ENCODE measurements at places on chromosomes 12 and 14.

- DNase-seq = no peak
Observed at GRCh38 chr12:52220477-52220876, 12.6 kb upstream of the KRT7 start.

- no peak for DNase-seq
Observed at GRCh38 chr14:34775342-34775741, 60.9 kb upstream of the CFL2 start.

DNA sequence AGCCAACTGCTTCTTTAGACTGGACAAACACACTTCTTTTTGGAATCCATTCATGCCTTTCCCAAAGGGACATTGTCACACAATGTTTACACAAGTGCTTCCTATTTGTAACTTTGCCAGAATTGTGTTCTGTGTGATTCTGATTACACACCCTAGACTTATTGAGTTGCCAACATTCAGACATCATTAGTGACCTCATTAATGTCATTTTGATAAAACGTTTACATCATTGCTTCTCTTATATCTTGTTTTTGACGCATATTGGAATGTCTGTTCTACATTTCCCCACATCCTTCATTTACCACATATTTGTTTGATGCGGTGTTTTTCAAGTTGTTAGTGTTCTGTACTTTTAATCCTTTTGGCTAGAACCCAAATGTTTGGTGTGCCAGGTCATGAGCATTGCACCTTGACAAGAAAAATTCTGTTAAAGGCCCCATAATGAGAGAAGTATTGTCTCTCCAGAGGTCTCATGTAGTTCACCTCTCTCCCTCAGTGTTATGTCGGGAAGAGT is 305.5 kb downstream of the AEBP2 start:
- DNase-seq = no peak

DNA sequence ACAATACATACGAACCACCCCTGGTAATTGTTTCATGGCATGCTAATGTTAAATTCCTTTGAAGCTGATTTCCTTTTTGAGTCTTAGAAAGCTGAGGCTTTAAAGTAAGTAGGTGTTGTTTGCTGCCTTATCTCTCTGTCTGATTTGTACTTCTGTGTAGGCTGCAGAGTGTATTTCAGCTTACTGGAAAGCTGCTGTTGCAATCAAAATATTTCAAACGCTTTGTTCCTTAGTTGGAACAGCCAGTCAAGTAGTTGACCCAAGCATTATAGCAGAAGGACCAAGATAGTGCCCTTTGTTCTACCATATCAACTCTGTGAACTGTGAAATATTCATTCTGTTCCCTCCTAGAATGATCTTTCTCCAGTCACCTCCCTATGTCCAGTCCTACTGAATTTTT is 3.1 kb downstream of the PKP2 start:
- no peak for DNase-seq

DNA sequence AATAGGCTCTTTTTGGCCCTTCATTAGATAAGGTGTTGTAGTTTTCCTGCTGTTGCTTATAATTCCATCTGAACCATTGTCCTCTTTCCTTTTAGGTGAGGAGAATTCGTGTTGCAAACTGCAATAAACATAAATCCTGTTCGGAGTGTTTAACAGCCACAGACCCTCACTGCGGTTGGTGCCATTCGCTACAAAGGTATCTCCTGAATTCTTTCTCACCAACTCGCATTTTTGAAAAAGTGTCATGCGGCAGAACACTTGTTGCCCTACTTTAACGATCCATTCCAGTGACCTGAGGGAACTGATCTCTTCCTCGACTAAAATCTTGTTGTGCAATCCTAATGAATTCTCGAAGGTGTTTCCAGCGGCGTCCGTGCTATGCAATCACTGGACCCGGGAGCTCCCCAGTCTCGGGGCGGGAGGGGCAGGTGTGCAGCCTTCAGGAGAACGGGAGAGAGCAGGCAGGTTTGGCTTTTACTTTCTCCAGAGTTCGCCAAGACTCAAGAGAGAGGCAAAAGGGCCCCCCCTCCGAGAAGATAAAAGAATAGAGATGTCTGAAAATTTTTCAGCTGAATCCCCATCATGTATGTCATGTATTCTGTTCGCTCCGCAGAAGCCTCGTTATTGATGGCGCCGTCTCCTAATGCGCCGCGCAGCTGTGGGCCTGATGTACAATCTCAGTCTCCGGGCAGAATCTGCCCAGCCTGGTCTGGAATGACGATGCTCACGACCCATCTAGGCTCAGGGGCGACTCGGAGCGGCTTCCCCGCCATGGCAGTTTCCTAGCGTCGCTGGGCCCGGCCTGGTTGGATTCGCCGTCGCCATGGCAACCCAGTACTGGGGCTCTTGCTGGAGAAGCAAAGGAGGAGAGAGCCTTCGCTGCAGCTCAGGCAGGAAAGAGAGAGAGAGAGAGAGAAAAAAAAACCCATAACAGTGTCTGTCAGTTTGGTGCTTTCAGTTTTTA is 38.2 kb downstream of the PLXNC1 start:
- no peak for DNase-seq

- no peak for DNase-seq
Observed at GRCh38 chr14:92900660-92901059, 22.3 kb upstream of the CHGA start.

DNA sequence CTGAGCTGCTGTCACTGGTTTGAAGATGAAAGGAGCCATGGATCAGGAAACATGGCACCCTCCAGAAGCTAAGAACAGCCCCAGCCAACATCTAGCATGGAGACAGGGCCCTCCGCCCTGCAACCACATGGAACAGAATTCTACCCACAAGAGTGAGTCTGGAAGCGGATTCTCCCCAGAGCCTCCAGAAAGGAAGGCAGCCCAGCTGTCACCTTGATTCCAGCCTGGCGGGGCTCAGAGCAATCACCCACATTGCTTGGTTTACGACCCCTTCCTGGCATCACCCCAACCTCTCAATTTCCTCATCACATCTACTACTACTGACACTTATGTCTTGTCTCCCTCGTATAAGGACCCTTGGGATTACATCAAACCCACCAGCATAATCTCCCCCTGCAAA is 38.5 kb downstream of the OAS2 start:
- DNase-seq = no peak

DNA sequence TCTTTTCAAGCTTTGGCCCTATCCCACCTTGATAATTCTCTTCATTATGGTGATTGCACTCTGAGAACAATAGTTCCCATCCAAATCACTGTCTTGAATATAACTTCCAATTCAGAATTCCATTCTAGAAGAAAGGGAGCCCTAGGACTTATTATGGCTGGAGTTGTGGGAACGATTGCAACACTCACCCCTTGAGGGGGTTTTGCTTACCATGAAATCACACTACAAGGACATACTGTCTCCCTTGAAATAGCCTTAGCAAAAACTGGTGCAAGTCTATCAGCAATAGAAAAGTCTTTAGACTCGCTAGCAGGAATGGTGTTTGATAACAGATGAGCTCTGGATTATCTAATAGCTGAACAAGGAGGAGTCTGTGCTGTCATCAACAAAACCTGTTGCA is 31.4 kb upstream of the OXA1L start:
- DNase-seq = no peak

DNA sequence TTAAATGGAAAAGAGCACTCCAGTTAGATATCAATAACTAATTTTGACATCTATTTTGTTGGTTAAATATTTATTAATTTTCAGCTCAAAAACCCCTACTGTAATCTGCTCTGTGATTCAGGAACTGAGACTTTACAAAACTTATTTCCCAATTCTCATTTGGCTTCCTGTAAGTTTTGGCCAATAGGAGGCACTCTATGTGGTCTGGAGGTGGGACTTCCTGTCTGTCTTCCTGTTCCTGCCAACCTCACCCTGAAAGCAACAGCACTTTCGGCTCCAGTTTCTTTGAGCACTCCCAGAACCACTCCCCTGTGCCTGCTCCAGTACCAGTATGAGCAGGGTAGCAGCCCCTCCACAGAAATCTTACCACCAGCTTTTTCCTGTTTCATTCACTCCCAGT is 1027.0 kb downstream of the VRK1 start:
- no peak for DNase-seq

DNA sequence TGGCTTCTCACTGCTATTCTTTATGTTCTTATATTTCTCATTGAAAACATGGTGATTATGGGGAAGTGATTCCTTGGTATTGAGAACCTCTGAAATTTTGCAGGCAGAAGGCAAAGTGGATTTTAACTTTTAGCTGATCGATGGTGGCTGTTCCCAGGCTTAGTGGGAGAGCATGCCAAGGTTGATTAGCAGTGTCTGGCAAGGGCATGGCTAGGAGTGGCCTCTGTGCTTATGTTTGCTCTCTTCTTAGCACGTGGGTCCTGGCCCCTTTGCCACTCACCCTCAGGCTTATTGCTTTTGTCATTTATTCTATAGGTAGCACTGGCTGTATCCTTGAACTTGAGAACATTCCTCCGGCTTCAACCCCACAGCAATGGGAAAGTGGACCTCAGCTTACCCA is 2.1 kb downstream of the MVK start:
- DNase-seq = no peak

DNA sequence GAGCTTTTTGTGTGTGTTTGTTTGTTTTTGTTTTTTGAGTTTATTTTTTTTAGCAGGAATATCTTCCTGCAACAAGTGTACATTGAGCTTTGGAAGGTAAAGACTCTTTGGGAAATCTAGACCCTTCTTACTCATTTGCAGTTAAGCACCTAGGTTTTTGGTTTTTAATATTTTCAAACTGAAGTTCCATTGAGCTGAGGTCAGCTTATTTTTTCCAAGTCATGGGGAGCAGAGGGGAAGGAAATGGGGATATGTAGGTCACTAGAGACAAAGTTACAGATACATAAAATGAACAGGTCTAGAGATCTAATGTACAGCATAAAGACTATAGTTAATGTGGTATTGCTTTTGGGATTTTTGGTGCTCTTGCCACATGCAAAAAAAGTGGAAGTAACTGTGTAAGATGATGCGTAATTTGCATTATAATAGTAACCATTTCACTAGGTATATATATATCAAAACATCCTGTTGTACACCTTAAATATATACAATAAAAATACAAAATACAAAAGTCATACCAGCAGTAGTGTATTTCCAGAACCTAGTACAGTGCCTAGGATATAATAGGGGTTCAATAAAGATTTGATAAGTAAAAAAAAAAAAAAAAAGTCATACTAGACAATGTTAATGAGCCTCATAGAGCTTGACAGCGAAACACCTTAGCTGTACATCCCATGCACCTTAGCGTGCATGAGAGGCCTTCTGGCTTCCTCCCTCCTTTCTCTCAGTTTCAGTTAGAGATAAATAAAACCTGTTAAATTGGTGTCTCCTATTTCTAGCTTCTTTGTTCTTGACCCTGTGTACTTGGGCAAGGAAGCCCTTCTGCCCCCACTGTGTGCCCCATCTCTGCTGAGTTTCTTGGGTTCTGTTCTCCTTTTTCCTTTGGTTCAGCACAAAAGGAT is 22.7 kb downstream of the CGRRF1 start:
- no peak for DNase-seq

DNA sequence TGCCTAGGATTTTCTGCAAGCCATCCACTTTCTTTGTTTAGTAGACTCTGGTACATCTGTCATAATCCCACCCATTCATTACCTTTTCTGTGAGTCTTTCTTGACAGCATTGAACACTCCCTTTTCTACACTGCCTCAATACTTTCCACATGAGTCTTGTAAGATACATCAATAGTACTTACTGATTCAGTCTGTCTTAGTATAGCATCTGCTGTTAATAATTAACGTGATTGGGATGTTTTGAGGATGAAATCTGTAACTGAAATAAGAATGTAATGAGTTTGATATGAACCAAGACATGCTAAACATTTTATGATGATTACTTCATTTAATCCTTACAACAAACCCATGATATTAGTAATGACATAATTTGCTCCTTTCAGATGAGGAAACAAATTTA is 196.2 kb upstream of the FOXG1 start:
- no peak for DNase-seq

- DNase-seq = no peak
Observed at GRCh38 chr12:79689061-79689476, 1.7 kb downstream of the PAWR start.

- DNase-seq = no peak
Observed at GRCh38 chr14:45089813-45090212, 5.9 kb downstream of the PRPF39 start.

DNA sequence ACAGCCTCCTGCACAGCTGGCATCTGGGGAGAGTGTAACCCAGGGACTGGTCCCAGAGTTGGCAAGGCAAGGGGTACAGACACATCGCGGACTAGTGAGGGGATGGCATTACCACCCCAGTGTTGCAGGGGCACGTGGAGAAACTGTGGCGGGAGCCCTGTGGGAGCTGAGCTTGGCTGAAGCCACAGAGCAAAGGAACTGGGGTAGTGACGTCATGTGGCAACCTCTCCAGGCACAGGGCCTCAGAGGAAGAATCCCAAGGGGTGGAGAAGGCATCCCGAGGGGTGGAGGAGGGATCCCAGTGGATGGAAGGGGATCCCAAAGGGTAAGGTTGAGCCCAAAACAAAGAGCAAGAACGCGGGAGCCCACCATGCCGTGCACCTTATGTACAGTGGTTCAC is 70.1 kb downstream of the GSC start:
- no peak for DNase-seq

- no peak for DNase-seq
Observed at GRCh38 chr12:96466939-96467751, 22.2 kb upstream of the CFAP54 start.

GRCh38 chr12:66270613-66271012 is 31.7 kb upstream of the HELB start:
- DNase-seq = no peak

- DNase-seq = no peak
Observed at GRCh38 chr12:63897931-63898330, 53.4 kb downstream of the SRGAP1 start.

GRCh38 chr12:124458220-124458991 is 109.0 kb downstream of the NCOR2 start:
- no peak for DNase-seq

- no peak for DNase-seq
Observed at GRCh38 chr14:49692193-49692757, 645 bp upstream of the KLHDC1 start.

DNA sequence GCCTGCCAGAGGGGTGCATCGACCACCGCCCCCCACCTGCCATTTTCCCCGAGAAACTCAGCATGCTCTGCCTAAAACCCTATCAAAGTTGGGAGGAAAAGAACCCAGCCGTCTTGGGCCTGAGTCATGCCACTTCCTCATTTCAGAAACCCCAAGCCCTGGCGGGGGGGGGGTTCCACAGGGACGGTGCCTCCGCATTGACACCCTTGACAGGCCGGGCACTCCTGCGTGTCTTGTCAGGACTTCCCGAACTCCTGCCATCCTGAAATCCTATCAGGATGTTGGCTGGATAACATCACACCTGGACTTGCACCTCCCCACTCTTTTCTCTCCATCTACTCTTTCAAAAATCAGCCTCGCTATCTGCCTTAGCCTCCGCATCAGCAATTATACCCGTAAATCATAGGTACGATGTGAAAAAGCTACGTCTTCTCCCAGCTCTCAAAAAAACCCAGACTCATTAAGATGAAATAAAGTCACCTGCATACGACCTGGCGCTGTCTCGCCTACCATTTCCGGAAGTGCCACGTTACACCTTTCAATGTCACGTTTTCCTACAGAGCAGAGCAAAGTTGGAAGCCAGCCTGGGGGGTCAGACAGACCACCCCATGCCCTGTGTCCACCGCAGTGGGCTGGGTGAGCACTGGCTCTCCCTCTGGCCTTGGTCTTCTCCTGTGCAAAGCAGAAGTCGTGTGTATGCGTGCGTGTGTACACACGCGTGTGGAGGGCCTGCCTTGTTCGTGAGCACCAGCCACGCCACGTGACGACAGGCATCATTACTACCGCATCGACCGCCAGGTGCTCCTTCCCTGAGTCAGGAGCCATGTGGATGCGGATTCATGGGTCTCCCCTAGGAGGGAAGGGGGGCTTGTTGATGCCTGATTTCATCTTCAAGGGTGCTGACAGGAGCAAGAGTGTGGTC is 96.7 kb downstream of the RFLNA start:
- DNase-seq = peak; percentile 60

GRCh38 chr14:93706360-93706955 is 81.8 kb downstream of the PRIMA1 start:
- DNase-seq = no peak

- no peak for DNase-seq
Observed at GRCh38 chr12:125470838-125471783, 405.9 kb downstream of the AACS start.
